ENCODE measurements at places on chromosomes 6 and 20.

DNA sequence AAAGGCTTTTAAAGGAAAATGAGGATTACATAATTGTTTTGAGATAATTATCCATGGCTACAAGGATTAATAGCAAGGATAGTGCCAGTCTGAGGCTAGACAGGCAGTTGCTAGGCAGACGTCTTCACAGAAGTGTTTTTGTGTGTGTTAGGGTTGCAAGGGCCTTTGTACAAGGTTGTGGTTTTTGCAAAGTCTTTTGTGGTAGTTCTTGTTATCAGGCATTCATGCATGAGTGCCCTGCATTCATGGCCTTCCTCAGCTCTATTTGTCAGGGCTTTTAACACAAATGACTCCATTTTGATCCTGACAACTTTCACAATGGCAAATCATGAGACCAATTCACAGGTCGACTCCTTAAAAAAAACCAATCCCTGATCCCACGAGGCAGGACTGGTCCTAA, 68.1 kb upstream of the TXNDC5 start:
- no peak for DNase-seq

DNA sequence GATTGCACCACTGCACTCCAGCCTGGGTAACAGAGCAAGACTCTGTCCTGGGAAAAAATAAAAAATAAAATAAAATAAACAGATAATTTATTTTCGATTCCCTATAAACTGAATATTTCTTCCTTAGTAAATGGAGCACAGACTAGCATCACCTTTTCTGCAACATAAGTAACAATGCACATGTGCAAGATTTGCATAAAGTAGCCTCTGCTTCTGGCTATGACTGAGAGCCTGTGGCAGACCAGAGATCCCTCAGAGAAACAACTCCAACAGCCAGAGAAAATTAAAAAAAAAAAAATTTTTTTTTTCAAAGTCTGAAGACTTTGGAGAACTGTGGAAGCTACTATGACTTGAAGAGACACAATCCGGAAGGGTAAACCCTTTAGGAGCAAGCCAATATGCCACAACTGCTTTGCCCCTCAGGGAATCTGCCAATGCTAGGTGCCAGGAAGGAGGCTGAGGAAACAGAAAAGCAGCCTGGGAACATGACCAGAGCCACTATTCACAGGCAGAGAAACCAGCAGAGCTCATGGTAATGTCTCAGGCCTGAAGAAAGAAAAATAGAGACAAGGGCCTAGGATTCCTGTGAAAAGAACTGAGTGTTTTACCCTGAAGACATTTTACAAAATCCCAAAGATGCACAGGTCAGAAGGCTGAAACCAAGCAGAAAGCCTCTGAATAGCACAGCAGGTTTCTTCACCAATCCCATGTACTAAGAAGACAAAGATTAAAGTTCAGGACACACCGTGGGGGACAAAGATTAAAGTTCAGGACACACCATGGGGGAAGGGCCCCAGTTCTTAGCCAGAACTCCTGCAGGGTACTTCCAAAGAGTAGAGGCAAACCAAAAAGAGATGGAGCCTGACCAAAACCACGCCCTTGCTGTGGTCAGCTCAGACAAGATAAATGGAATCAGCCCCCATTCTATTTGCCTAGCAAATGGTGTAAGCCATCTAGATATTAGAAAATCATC, 25.8 kb downstream of the B4GALT5 start:
- no peak for DNase-seq

- no peak for DNase-seq
Measured at GRCh38 chr20:8510808-8511207, 378.7 kb downstream of the PLCB1 start.

- DNase-seq = no peak
Measured at GRCh38 chr6:158991017-158991723, 8.8 kb downstream of the RSPH3 start.

- DNase-seq = no peak
Measured at GRCh38 chr20:24446811-24447210, 22.6 kb upstream of the SYNDIG1 start.

GRCh38 chr6:46891252-46891795, 30.4 kb downstream of the ADGRF5 start:
- DNase-seq = no peak

DNA sequence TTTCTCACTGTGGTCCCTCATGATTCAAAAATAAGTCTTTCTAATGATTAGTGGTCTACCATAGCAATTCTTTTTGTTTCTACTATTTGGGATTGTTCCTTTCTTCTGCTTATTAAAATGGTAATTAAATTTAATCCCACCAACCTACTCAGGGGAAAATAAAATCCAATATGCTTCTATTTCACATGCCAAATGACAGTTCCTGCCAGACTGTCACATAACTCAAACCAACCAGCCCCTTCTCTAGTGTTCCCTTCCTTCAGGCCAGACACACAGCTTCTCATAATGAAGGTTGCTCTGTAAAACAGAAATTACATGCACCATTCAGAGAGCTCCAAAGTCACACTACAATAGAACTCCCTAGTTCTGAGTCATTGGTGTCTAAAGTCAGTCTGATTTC, 23.2 kb downstream of the PAK5 start:
- DNase-seq = no peak

DNA sequence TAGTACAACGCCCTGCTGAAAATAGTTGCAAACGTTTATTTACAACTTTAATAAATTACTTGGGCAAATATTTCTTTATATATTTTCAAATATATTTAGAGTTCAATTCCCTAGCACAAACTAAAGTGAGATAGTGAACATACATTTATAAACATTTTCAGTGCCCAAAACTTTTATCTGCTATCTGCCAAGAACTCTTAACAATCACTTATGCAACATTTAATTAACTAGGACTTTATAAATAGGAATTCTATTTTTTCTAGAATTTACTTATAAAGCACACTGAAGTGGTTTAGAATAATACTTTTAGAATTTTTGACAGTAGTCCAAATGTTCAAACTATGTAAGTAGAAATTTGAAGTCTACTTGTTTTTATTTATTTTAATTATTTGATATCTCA, 452.6 kb upstream of the RGS17 start:
- no peak for DNase-seq

GRCh38 chr20:11301699-11302098, 616.0 kb upstream of the BTBD3 start:
- no peak for DNase-seq

GRCh38 chr6:154403788-154404187, 47.2 kb upstream of the IPCEF1 start:
- peak; percentile 62 for DNase-seq

- DNase-seq = no peak
Measured at GRCh38 chr6:167125410-167125809, 2.5 kb downstream of the CCR6 start.

- peak; percentile 87 for DNase-seq
Measured at GRCh38 chr6:5208057-5208456, 52.7 kb downstream of the LYRM4 start.

GRCh38 chr6:3990692-3991491, 88.0 kb downstream of the FAM217A start:
- DNase-seq = peak; percentile 88

- DNase-seq = peak; percentile 18
Measured at GRCh38 chr20:17610566-17611289, 40.9 kb downstream of the DSTN start.

GRCh38 chr20:13639150-13639497, 392 bp upstream of the TASP1 start:
- no peak for DNase-seq

- no peak for DNase-seq
Measured at GRCh38 chr6:46078294-46078693, 51.5 kb upstream of the ENPP4 start.

GRCh38 chr20:46269372-46269771, 38.9 kb downstream of the CDH22 start:
- no peak for DNase-seq

- DNase-seq = peak; percentile 87
Measured at GRCh38 chr20:58623579-58624473, 27.3 kb upstream of the STX16 start.

DNA sequence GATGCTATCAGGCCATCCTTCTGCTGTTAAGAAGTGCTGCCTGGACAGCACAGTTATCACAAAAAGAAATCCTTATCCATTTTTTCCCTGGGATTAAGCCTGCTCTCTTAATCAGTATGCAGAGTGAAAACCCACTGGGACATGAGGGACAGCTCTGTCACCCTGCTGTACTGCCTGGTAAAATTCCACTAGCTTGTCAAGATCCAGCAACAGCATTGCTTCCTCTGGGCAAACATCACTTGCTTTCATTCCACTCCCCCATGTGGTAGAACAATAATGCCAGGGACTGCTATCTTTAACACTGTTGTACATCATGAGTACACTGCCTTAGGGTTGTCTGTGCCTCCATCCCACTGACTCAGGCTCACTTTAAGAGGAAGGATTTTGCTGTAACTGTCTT, 331.3 kb downstream of the KIF16B start:
- no peak for DNase-seq

- DNase-seq = peak; percentile 41
Measured at GRCh38 chr6:163554663-163555062, 140.1 kb downstream of the QKI start.

DNA sequence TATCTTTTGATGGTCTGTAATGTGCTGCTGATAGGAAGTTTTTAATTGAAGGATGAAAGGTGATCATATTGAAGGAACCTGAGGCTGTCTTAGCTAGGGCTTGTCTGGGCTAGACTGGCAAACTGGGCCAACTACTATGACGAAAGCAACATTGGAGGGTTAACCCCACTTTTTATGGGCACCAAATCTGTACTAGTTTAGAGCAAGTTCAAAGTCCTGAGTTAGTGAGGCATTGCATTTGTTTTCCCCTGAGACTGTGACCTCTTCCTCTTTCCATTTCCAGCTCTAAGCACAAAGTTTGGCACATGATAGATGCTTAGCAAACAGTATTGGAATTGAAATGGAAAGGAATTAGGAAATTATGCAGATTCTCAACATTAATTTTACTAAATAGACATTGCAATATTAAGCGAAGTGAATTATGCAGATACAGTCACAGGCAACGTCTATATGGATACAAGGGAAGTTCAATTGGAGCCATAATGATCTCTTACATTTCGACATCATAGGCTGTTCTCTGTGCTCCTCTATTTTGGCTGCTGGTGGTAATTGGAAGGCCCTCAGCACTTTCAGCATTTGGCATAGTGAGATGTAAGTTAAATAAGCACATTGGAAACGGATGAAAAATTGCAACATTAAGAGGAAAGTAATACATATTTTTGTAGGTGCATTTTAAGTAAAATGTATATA, 22.2 kb downstream of the CEP57L1 start:
- DNase-seq = no peak

- peak; percentile 17 for DNase-seq
Measured at GRCh38 chr6:44076356-44077213, 50.7 kb downstream of the MRPL14 start.

DNA sequence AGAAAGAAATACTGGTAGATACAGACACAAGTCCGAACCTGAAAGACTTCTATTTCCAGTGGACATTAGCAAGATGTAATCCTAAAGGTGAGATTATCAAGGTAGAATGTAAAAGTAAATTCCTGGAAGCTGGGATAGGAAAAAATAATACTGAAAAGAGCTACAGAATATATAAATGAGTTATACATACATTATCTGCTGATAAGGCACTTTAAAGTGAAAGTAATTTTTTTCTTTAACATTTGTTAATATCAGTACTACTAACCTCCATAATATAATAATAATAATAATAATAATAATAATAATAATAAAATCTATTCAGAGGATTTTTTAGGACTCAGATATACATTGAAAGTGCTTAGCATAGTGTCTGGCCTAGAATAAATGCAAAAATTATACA, 102.5 kb downstream of the RFX6 start:
- DNase-seq = no peak
